ENCODE measurements at places on chromosomes 7 and 10.

DNA sequence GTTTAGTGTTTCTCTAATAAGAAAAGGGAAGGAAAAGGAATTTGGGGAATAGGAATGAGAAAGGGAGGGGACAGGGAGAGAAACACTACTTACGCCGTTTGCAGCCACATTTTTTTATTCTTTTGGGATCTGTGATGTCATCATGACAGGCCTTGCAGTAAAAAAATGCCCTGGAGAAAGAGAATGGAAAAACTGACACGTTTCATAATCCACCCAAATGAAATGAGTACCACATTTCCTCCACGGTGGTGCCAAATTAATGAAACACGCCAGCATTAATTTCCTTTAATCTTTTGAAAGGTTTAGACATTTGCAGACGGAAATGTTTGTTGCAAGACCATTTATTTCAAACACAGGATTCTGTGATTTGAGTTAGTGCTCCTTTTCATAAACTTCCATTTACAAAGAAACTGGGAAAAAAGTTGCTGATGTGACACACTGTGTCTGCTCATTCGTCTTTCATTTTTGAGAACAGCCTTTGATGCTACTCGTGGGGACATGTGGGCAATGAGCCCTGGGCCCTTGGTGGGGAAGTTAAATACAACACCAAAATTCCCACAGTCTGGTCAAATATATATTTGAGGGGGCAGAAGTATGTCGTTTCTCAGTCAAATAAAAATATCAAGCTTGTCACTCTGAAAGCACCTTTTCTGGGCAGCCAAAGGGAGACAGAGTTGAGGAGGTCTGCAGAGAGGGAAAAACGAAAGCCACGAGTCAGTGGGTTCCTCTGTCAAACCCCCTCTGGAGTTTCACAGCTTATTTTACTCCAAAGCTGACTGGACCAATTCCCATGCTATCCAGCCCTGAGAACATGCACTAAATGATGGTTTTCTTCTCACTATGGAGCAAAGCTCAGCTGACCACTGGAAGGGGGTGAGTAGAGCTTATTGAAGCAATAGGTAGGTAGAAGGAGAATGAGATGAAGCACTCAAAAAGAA is 625.5 kb downstream of the KCNMA1 start:
- DNase-seq = no peak

GRCh38 chr10:91540733-91541132 is 92.1 kb downstream of the PPP1R3C start:
- DNase-seq = no peak

GRCh38 chr7:138429577-138430250 is 30.3 kb upstream of the TRIM24 start:
- DNase-seq = no peak

GRCh38 chr7:24881623-24882022 is 98.4 kb downstream of the OSBPL3 start:
- DNase-seq = no peak

DNA sequence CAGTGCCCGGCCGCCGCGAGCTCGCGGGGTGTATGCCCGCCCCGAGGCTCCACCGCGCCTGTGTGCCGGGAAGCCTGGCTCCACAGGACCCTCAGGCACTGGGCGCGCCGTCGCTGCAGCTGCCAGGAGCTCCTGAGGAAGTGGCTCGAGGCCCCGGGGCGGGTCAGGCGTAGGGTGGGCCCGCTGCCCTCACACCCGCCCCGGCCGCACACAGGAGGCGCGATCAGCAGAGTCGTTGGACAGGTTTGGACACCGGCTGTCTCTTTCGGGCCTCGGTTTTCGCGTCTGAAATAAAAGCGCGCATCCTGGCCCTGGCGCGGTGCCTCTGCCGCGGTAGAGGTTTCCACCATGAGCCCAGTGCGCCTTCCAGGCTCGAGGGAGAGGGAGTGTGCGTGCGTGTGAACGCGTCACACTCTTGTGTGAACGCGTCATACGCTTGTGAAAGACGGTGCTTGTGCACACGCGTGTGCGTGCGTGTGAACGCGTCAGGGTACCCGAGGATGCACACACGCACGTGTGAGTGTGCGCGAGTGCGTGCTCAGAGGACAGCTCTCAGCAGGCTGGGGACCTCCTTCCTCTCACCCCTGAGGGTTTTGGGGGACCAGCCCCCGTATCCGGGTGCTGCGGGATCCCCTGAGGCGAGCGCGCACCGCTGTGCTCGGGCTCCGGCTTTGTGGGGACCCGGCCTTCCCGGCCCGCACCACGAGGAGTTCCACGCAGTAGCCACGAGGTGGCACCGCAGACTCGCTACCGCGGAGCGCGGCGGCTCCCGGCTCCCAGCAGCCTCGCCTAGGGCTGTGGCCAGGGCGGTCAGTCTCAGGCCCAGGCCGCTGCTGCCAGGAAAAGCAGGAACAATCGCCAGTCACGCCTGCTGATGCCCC is 83.8 kb downstream of the BMS1 start:
- peak; percentile 27 for DNase-seq

DNA sequence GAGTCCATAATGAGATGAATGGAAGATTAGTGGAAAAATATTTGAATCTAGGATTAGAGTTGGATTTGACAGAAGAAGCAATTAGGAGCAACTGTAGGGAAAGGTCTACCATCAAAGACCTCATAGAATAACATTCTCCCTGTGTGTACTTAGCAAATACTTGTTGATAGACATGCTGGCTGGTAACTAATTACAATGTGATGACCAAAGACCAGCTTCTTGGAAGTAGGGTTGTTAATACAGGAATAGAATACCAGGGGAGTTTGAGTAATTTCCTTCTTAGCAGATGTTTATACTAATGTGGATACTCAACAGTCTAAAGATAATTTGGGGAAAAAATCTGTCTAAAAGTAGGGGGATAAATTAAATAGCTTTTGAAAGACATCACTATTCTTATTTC is 357.5 kb upstream of the BMPER start:
- no peak for DNase-seq

- no peak for DNase-seq
Measured at GRCh38 chr7:139575338-139575680, 51.8 kb downstream of the CLEC2L start.

DNA sequence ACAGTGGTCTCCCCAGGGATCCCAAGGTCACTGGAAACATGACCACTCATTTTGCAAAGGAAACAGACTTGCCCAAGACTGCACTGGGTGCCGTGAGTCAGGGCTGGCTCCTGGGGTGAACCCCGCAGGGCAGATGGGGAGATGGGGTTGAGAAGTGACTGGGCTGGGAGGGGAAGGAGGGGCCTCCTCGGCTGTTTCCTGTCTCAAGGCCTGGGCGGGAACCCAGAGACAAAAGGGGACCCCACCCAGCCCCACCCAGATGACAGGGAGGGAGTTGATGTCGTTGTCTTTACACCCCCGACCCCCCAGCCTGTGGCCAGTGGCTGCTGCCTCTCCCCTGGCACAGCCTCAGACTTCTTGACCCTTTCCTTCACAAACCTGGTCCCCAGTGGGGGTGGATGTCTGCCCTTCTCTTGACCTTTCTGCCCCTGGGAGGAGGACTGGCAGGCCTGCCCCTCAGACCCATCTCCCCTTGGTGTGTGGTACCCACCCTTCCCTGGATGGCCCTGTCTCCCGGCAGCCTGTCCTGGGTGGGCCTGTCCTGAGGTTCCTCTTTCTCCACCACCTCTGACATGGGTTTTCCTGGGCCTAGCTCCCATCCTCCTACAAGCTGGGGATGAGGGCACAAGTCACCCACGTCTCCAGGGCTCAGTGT is 1.4 kb downstream of the MYO1G start:
- peak; percentile 86 for DNase-seq

- DNase-seq = no peak
Measured at GRCh38 chr7:125363873-125364272, 434.2 kb upstream of the POT1 start.

DNA sequence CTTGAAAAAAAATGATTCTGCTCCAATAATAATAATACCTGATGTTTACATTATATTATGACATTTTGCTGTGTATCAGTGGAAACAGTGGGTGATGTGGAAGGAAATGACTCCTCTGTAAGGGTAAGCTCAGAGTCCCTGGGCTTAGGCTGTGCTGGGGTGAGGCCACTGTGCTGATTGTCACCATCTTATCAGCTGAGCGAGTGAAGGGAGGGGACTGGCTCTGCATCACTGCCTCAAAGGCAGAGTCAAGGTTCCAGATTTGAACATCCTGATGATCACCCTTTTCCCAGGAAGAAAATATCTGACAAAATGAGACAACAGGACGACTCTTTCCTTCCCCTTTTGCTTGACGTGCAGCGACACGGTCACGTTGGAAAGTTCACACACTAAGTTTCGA is 24.0 kb upstream of the HABP2 start:
- no peak for DNase-seq

- DNase-seq = no peak
Measured at GRCh38 chr7:124557101-124557500, 208.5 kb downstream of the GPR37 start.

GRCh38 chr7:100469227-100470044 is 5.4 kb upstream of the SPACDR start:
- peak; percentile 78 for DNase-seq

DNA sequence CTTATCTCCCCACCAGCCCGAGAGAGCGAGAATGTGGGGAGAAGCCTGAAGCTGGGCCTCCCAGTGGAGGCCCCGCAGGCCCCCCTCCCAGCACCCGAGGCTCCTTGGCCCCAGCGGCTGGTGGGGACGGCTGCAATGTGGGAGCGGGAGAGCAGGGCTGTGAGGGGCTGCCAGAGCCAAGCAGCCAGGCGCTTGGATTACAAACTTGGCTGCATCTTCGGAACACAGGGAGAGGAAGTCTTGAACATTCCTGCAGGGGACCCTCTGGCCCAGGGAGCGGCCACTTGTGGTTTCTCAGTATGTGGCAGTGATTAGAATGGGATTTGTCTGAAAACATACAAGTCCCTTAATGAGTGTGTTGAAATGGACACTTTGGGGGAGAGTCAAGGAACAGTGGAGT is 23.2 kb downstream of the ELN start:
- DNase-seq = no peak

GRCh38 chr10:34523017-34523767 is 291.9 kb downstream of the PARD3 start:
- DNase-seq = no peak

DNA sequence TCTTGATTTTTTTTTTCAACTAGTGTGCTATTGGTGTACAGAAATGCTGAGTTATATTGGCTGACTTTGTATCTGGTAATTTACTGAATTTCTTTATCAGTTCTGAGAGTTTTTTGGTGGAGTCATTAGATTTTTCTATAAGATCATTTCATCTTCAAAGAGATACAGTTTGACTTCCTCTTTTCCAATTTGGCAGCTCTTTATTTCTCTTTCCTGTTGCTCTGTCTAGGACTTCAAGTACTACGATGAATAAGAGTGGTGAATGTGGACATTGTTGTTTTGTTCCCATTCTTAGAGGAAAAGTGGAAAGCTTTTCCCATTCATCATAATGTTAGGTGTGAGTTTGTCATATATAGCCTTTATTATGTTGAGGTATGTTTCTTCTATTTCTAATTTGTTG is 50.2 kb downstream of the LOXL4 start:
- no peak for DNase-seq

DNA sequence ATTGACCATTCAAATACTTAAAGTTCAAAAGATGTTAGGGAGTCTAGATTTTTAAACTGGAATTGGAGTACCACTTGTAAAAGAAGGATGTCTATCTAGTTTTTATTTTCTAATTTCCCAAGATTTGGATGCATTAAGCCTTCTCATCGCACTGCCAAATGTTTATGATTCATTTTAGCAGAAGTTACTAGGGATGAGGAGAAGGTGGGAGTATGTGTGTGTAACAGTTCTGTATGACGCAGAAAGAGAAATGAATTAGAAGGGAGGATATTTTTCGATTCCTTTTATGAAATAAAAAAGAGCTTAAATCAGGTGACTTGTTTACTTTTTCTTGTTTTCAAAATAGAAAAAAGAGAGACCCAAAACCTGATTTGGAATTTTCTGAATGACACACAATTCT is 6.8 kb upstream of the SLK start:
- no peak for DNase-seq

DNA sequence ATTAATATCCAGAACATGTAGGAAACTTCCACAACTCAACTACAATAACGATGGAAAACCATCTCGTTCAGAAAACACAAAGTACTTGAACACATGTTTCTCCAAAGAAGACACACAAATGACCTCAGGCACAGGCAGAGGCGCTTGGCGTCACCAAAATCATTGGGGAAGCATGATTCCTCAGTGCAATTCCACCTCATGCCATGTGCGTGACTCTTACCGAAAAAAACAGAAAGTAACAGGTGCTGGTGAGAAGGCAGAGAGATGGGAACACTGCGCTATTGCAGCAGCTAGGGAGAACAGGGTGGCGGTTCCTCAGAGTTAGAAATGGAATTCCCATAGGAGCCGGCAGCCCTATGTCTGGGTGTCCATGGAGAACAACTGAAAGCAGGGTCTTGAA is 390.0 kb downstream of the DNAJB6 start:
- DNase-seq = no peak

DNA sequence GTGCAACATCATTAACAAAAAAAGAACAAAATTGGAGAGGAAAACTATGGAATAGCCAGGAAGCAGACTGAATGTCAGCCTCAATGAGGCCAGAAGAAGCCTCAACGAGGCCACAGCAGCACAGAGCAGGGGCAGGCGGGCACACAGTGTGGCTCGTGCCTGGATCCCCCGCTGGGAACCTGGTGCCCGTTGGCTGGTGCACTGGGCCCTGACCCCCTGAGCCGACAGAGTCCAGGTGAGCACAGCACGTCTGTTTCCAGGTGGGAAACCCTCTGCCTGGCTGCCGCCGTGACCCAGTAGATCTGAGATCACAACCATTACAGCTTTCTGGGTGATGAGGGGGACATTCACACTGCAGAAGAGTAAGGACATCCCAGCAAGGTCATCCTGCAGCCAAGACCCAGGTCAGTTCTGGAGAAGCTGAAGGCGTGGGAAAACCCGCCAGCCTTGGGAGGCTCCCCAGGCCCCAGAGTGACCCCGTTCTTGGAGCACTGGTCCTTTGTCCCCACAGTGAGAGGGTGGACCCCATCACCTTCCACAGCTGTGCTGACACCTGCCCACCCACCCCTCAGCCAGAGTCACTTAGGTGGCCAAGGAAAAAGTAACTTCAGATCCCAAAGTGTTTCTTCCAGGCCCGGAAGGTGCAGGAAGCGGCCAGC is 222.1 kb downstream of the ADARB2 start:
- no peak for DNase-seq

DNA sequence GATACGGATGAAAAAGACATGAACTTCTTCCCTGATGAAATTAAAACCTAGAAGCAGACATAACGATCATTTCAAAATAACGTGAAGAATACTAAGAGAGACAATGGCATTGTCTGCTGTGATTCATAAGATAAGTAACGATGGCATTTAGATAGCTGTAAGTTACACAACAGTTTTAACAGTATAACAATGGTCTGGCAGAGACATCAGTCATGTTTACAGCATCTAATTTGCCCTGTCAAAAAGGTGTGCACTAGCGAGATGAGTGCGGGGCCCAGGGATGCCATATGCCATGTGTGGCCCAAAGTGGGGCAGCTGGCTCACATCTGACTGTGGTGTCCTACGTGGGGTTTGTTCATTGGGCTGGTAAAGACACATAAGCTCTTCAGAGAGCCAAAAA is 55.7 kb upstream of the RHEB start:
- no peak for DNase-seq

GRCh38 chr10:97731346-97732051 is 5.4 kb upstream of the ZFYVE27 start:
- peak; percentile 58 for DNase-seq

All from CD4-positive, alpha-beta T cell treated with Interleukin-15 for 4 hours (primary cell).